ENCODE measurements at places on chromosomes 12 and 14.

DNA sequence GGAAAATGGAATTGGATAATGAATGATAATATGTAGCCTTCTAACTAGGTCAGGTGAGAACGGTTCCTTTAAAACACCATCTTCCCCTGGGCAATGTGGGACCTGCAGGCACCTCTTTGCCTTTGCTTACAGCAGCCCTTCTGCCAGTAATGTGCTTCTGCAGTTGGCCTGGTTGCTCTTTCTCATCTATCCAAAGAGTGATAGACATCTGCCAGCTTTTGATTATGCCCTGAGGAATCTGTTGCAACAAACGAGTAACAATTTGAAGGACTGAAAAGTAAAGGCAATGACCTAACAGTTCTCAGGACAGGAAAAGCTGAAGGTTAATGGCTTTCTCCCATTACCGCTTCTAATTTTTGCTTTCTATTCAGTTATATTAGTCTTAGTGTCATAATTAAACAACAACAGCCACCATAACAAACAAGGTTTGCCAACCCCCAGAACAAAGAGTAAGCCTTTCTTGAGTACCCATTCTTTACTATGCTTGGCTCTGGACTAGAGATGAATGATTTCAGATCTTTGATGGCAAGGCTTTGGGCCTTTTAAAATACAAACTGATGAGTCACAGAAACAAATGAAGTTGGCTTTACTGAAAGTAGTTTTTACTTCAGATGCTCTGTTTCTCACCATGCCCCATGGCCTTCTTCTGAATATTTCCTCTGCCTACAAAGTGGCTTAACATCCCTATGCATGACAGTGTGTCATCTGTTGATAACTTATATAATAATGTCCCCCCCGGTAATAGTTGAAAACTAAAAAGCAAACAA, 76.1 kb upstream of the KRR1 start:
- peaks cover 5% of the 10 kb centered on the region for H3K36me3 ChIP-seq
- peaks cover 40% of the 10 kb centered on the region for H3K27me3 ChIP-seq
- H3K27ac ChIP-seq: no peak overlapping the region
- DNase-seq: no peak
- no peaks in the 10 kb centered on the region for H3K4me1 ChIP-seq

- peak overlapping the region; percentile 29 for H3K27ac ChIP-seq
- peaks cover 30% of the 10 kb centered on the region for H3K4me1 ChIP-seq
- no peaks in the 10 kb centered on the region for H3K36me3 ChIP-seq
- no peaks in the 10 kb centered on the region for H3K27me3 ChIP-seq
- H3K4me3 ChIP-seq: no peak overlapping the region
Observed at GRCh38 chr12:31736472-31736871, 7.7 kb upstream of the AMN1 start.

DNA sequence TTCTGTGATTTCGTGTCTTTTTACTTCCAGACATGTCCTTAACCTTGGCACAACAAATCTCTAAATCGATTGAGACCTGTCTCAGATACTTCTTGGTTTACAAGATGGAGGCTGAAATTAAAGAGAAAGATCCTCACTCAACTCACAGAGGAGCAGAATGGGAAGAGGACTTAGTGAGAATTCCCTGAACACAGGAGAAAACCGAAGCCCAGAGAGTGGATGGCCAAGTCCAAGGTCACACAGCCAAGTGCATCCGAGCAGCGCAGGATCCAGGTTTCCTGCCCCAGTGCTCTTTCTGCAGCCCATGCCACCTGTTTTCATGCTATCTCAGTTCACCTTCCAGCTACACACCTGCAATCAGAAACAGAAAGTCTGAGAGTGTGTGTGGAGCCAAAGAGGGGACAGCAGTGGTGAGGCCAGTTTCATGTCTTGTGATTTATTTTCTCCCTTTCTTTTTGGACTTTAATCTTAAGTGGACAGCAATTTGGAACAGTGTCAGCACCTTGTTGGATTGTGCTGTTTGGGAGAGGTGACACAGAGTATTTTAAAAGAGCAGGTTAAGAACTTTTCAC, 22.9 kb upstream of the TCL1B start:
- no peak overlapping the region for H3K27ac ChIP-seq
- H3K36me3 ChIP-seq: peaks cover 2% of the 10 kb centered on the region
- peaks cover 34% of the 10 kb centered on the region for H3K27me3 ChIP-seq
- peaks cover 3% of the 10 kb centered on the region for H3K4me1 ChIP-seq
- no peak overlapping the region for H3K4me3 ChIP-seq
- no peak for DNase-seq

- peaks cover 39% of the 10 kb centered on the region for H3K27me3 ChIP-seq
- H3K4me1 ChIP-seq: no peaks in the 10 kb centered on the region
- no peak for DNase-seq
- H3K27ac ChIP-seq: no peak overlapping the region
Observed at GRCh38 chr12:112894128-112894527, 12.6 kb upstream of the OAS1 start.

DNA sequence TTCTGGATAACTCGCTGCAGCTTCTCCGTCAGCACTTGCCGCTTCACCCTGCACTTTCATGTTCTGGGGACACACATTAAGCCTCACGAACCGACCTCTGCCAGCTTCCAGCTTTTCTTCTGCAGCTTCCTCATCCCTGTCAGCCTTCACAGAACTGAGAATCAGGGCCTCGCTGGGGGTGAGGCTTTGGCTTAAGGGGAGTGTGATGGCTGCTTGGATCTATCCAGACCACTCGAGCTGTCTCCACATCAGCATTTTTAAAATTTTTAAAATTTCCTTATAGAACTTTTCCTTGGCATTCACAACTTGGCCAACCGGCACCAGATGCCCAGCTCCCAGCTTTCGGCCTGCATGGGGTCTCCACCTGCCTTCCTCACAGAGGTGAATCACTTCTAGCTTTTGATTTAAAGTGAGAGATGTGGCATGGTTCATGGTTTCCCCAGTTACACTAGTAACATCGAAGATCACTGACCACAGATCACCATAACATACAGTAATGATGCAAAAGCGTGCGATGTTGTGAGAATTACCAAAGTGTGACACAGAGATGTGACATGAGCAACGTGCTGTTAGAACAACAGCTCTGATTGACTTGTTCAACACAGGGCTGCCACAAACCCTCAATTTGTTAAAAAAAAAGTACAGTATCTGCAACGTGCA, 139.1 kb upstream of the C14orf180 start:
- no peak overlapping the region for H3K4me3 ChIP-seq
- no peak for DNase-seq
- peak overlapping the region; percentile 27 for H3K27ac ChIP-seq
- no peaks in the 10 kb centered on the region for H3K36me3 ChIP-seq

DNA sequence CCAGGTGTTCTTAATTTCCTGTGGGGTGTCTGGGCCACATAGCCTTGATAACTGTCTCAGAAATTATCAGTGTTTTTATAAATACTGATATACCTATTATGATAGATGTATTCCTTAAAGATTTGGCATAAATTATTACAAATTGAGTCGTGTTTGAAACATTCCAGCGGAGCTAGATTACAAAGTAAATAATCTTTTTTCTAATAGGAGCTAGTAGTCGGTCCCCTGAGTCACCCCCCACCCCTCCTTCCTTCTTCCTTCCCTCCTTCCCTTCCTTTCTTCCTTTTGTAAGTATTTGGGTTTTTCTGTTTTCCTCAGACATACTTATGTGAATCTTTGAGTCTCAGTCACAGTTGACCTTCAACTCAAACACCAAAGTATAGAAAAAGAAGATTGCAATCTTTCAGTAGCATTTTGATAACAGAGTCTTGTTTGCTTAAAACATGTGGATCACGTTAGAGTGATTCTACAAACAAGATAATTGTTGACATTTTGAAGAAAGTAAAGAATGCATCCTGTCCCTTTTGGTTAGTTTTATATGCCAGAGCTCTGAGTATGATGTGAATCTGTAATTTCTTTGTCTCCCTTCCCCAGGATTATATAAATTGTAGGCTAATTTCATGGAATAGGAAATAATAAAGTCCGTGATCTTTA, 264.0 kb downstream of the FUT8 start:
- DNase-seq: no peak
- no peak overlapping the region for H3K27ac ChIP-seq
- H3K27me3 ChIP-seq: no peaks in the 10 kb centered on the region
- H3K4me3 ChIP-seq: peak overlapping the region; percentile 7
- H3K36me3 ChIP-seq: peaks cover 4% of the 10 kb centered on the region

- H3K4me3 ChIP-seq: no peak overlapping the region
- H3K4me1 ChIP-seq: no peaks in the 10 kb centered on the region
- no peak for DNase-seq
- peaks cover under 1% of the 10 kb centered on the region for H3K27me3 ChIP-seq
Observed at GRCh38 chr14:51824191-51824590, 36.2 kb upstream of the GNG2 start.

DNA sequence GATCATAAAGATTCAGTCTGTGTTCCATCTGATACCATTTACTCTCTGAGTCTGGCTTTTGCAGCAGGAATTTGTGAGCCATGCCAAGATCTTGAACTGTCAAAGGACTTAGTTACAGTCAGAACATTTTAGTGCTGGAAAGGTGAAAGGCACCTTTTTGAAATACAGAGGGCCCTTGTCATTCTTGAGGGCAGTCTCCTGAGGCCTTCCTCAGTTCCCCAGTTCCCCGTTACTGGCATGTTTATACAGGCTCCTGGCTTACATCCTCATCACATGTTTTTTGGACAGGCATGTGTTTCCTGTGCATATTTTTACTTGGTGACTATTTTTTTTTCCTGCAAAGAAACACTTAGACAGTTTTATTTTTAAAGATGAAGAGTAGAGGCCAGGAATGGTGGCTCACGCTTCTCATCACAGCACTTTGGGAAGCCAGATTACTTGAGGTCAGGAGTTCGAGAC, 21.0 kb downstream of the CFAP54 start:
- H3K27ac ChIP-seq: no peak overlapping the region
- peaks cover 3% of the 10 kb centered on the region for H3K36me3 ChIP-seq
- no peaks in the 10 kb centered on the region for H3K4me1 ChIP-seq
- DNase-seq: no peak
- H3K4me3 ChIP-seq: no peak overlapping the region
- H3K27me3 ChIP-seq: no peaks in the 10 kb centered on the region

DNA sequence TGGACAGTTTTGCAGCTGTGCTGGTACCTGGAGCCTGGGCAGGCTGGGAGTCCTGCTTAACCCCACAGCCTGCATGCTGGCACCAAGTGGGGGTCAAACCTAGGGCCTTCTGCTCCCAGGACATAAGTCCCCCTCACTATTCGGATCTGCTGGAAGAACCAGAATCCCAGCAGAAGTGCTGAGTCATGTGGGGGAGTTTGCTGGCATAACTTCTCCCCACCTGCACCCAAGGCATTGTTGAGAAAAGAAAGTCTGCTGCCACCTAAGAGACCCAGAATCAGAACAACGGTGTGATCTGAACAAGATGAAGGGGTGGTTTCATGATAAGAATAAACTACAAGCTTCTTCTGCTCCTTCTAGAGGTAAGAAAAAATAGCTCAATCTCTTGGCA, 102.7 kb downstream of the RBM19 start:
- peaks cover 11% of the 10 kb centered on the region for H3K4me1 ChIP-seq
- no peak for DNase-seq
- no peak overlapping the region for H3K4me3 ChIP-seq
- H3K27ac ChIP-seq: no peak overlapping the region

GRCh38 chr14:86055512-86056075, 525.6 kb downstream of the FLRT2 start:
- no peak overlapping the region for H3K4me3 ChIP-seq
- H3K4me1 ChIP-seq: peaks cover 6% of the 10 kb centered on the region
- no peak for DNase-seq

DNA sequence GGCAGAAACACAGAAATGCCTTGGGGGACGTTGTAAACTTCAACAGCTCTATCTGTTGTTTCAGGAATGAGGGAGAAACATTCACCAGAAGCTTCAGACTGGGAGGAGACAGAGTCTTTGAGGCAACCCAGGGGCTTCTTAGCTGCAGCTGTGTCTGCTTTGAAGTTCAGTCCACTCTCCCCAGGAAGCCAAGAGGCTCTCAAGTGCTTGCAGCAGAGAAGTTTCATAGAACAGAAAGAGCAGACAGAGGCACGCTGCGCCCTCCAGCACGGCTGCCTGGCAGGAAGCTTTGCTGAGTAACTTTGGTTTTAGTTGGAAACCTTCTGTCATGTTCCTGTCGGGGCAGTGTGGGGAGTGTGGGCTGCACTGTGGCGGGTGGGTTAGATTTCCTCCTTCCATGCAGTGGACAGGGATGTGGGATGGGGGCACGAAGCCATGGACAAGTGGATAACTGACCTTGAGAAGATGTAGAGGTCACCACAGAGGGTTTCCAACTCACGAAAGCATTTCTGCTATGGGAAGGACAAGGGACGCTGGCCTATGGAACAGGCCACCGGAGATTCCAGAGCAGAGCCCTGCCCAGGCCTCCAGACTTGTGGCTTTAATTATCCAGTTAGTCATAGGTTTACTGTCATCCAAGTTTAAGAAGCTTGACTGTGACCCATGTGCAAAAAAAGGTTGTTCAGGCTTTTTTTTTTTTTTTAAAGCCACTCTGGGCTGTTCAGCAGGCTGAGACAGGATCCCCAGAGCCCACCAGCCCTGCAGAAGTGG, 107.7 kb downstream of the ARF6 start:
- no peaks in the 10 kb centered on the region for H3K36me3 ChIP-seq
- H3K27me3 ChIP-seq: no peaks in the 10 kb centered on the region
- peaks cover 46% of the 10 kb centered on the region for H3K4me1 ChIP-seq
- peak; percentile 38 for DNase-seq

- H3K4me1 ChIP-seq: peaks cover 2% of the 10 kb centered on the region
- no peaks in the 10 kb centered on the region for H3K36me3 ChIP-seq
- no peak overlapping the region for H3K4me3 ChIP-seq
- no peak for DNase-seq
- H3K27me3 ChIP-seq: peaks cover 20% of the 10 kb centered on the region
Observed at GRCh38 chr12:80264891-80265290, 165.6 kb downstream of the OTOGL start.

- no peaks in the 10 kb centered on the region for H3K27me3 ChIP-seq
- no peaks in the 10 kb centered on the region for H3K36me3 ChIP-seq
- no peak for DNase-seq
- H3K4me1 ChIP-seq: no peaks in the 10 kb centered on the region
Observed at GRCh38 chr14:79304279-79304678, 907.0 kb downstream of the DIO2 start.

DNA sequence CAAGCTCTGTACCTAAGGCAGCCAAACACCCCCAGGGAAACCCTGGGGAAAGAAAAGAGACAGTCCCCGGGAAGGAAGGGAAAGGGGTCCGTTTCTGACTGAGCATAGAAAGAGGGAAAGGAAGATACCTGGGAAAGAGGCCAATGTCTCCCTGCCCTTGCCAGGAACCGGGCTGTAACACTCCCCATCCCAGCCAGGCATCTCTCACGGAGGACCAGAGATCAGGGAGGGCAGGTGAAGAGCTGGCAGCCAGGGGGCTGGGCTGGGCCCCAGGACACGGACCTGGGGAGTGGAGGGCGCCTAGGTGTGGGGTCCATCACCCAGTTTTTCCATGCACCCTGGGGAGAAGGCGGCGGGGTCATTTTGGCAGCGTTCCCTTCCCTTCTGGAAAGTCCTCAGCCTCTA, 18.9 kb upstream of the PLEKHH1 start:
- peaks cover 16% of the 10 kb centered on the region for H3K4me1 ChIP-seq
- no peaks in the 10 kb centered on the region for H3K36me3 ChIP-seq
- no peaks in the 10 kb centered on the region for H3K27me3 ChIP-seq
- peak overlapping the region; percentile 78 for H3K27ac ChIP-seq
- DNase-seq: no peak

All from T-helper 17 cell (primary cell).